Stimulated activated CD8-positive, alpha-beta memory T cell treated with anti-CD3 and anti-CD28 coated beads, Interleukin-4, amount 100 ng/mL, for 1 hour (primary cell): ENCODE measurements at places on chromosomes 4 and X.

DNA sequence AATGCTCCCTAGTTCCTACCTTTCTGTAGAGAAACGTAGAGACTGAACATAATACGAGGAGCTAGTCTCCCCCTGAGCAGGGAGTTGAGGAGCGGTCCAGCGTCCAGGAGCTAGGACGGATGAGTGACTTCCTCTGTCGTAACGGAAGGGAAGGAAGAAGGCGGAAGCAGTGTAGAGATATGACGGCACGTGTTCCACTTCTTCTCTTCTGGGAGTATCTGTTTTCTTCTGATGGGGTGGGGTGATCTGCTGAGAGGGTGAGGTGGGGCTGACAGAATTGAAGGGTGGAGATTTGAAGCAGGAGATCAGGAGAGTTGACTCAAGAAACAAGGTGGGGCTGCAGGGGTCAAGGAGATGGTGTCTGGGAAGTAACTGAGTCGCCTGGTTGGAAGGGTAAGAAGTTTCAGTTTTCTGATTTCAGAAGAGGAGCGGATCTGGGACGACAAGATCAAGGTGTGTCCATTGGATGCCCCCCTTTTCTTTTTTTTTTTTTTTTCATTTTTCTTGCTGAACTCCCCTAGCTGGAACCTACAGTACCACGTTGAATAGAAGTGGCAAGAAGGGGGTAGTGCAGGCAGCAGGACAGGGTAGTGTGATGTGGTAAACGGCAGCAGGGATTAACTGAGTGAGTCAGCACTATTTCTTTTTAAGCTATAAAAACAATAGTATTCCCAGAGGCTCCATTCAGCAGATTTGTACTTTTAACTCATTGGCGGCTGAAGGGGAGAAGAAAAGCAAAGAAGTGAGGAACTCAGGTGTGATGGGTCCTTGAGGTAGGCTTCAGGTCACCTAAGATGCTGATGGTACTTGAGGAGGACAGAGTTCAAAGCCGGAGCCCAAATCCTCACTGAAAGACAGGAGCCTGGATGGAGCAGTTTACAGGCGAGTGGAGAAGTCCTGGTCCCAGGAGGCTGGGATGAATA, 50.8 kb upstream of the SETD7 start:
- no peak for DNase-seq

DNA sequence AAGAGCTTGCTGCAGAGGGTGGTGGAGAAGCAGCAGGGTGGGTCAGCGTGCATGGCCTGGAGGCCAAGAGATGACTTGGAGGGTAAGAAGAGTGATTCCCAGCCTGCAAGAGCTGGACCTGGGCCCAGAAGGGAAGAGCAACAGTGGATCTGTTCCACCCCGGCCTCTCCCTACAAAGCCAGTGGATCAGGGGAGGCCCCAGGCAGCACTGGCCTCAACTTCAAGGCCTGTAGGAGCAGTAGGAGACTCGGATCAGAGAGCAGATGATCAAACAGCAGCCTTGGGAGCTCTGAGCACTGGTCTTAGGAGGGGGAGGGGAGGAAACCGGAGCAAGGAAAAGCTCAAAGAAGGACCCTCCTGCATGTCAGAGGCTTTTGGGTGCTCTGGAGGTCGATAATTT, 7.6 kb downstream of the L1CAM start:
- DNase-seq, result no peak

- DNase-seq, result no peak
Observed at GRCh38 chr4:137367620-137368019, 164.7 kb downstream of the PCDH18 start.

DNA sequence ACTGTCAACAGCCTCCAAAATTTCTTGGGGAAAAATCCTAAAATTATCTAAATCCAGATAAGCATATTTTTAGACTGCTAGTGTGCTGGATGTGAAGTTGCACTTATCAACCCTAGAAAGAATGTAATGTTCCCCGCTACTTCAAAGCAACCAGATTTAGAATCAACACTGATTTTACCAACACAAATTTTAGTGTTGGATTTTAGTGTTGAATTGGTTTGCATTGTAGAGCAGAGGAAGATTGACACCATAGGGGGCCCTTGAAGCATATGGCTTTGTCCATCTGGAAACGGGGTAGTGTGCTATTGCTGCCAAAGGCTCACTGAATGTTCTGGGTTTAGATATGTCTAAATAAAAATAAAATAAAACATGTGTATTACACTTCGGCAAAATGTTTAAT, 126.3 kb upstream of the EMCN start:
- DNase-seq, result no peak

DNA sequence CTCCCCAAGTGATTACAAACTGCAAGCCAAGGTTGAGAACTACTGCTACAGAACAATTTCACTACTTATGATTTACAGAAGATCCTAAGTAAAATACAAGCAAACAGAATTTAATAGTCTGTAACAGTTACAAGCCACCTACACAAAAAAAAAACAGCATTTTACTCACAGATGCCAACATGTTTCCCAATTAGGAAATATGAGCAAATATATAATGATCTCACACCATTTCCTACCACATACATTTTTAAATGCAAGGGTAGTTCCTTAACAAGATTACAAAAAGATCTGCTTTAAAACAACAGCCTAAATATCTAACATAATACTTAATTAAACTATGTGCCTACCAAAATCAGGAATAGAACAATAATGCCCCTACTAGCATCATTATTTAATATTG, 63.4 kb downstream of the EFHC2 start:
- DNase-seq, result no peak

DNA sequence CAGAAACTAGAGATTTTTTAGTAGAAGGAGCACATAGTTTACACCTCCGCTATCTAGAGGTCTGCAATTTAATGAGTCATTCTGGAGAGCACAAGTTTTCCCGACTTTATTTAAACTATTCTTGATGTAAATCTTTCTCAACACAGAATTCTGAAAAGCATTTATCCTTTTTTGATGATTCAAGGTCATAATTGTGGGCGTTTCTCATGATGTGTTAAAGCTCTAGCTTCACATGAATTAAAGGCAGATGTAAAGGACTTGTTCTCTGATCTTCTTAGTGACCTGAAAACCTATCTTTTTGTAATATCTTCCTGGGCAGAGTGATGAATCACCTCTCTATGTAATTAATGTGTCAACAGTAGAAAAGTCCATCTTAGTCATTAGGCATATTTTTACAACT, 128.8 kb downstream of the COMMD8 start:
- no peak for DNase-seq
